NCI-H524 treated with DMSO at 0.1 percent for 48 hours (cell line): ENCODE measurements at places on chromosomes 2 and 18.

DNA sequence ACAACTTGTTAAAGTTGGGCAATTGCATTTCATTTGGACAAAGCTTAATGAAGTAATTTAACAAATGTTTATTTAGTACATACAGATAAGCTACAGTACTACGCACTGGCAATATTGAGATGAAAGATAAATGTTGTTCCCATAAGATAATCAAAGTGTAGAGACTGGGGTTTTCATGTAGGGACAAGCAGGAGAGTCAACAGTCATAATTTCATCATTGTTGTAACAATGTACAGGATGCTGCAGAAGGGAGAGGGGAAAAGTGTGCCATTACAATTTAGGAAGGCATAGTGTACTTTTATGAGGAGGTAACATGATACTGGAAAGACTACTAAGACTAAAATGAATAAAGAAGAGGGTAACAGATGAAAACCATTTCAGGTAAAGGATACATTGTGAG lies 441.6 kb downstream of the ERBB4 start:
- DNase-seq: no peak

GRCh38 chr2:3131636-3132326 lies 245.8 kb downstream of the EIPR1 start:
- no peak for DNase-seq

- DNase-seq: no peak
Observed at GRCh38 chr2:230991598-230991997, 4.3 kb upstream of the SPATA3 start.

- no peak for DNase-seq
Observed at GRCh38 chr2:156333951-156334495, 1.5 kb upstream of the NR4A2 start.

DNA sequence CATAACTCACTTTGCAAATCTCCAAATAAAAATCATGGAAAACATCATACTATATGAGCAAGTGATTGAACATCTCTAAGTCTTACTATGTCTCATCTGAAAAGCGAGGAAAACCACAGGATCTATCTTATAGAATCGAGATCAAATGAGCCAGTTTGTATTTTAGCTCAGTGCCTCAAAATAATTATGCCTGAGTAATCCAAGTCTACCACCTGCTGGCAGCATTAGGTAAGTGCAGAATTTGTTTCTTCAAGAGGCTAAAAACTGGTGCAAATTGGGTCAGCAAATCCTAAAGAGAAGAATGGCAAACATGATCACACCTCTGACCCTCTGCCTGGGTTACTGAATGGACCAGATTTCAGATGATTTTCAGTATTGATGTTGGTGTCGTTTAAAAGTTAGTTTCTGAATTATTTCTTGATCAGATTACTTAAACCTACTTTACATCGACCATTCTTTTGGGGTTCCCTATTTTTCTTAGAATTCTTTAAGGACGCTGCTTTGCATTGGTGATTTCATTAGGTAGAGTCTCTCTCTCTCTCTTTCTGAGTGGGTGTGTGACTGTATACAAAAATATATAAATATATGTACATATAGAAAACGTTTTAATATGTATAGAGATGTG lies 12.7 kb upstream of the FHOD3 start:
- no peak for DNase-seq

DNA sequence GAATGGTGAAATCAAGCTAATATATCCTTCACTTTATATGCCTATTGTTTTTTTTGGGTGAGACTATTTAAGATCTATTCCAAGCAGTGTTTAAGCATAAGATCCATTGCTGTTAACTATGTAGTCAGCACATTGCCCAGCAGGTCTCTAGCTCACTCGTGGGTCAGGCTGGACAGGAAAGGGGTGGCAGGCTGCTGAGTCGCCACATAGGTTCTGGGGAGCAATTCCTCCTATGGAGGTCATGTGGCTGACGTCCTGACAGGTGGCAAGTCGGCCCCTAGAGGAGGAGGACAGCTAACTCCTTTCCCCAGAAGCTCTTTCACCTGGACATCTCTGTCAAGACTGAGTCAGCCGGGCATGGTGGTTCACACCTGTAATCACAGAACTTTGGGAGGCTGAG lies 13.9 kb upstream of the RAB31 start:
- no peak for DNase-seq

GRCh38 chr2:45013229-45014015 lies 4.2 kb upstream of the SIX2 start:
- DNase-seq: no peak

DNA sequence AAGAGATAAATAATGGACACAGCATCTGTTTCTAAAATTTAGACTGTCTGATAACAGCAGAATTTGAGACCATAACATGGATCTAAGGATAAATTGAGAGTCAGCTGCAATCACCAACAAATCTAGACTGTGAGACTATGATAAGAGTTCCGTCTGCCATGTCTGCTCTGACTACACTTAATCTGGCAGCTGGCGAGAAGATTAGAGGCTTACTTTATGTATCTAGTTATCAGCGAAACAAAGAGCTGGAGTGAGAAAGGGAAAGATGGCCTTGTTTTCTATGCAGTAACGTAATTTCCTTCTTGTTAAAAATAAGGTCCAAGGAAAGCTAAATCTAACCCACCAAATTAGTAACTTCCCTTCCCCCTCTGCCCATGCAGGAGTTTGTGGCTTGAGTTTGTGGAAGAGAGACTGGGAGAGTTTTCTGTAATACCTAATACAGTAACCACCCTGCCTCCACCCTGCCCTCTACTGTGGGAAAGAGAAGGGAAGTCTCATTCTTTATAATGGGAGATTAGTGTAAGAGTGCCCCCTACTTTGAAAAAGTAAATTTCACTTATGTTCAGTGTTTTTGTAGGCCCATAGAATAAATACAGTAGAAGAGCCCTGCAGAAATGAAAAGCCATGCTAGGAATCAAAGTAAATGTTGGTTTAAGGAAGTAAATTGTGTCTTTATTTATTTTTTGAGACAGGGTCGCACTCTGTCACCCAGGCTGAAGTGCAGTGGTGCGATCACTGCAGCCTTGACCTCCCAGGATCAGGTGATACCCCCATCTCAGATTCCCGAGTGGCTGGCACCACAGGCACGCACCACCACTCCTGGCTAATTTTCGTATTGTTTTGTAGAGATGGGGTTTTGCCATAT lies 27.5 kb downstream of the EML4 start:
- DNase-seq: peak; percentile 98

- no peak for DNase-seq
Observed at GRCh38 chr2:37688771-37689468, 17.5 kb upstream of the CDC42EP3 start.

GRCh38 chr2:201858281-201859184 lies 52.2 kb downstream of the CDK15 start:
- DNase-seq: no peak

- no peak for DNase-seq
Observed at GRCh38 chr2:224210286-224211180, 171.4 kb upstream of the SERPINE2 start.

DNA sequence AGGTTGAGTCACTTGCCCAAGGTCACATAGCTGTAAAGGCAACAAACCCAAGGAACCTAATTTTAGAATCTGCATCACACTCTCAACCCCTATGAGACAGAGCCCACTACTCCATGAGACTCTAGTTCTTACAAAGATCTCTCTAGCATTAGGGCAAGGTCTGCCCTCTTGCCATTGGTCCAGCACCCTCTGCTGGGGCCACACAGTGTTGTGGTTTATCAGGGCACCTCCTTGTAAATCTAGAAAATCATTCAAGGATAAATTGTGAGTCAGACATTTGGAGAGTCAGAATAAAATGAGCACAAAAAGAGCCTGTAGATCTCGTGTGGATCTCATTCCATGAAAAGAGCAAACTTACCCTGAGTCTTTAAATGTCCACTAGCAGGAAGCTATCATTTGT lies 91.2 kb downstream of the SLC8A1 start:
- no peak for DNase-seq

DNA sequence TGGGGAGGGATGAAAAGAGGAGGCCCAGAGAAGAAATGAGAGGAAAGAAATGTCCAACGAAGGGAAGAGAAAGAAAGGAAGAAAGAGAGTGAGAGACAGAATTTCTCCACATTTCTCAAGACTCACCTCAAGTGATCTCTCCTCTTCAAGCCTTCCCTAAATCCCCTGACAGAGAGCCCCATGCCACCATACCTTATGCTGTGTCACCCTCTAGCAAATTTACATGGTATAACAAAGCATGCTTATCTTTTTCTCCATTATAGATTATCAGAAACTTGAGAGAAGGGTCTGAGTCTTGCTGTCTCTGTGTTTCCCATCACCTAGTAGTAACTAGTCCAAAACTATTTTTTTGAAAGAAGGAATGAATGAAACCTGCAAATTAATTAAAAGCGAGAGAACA lies 1208.4 kb downstream of the DPP10 start:
- DNase-seq: peak; percentile 4

DNA sequence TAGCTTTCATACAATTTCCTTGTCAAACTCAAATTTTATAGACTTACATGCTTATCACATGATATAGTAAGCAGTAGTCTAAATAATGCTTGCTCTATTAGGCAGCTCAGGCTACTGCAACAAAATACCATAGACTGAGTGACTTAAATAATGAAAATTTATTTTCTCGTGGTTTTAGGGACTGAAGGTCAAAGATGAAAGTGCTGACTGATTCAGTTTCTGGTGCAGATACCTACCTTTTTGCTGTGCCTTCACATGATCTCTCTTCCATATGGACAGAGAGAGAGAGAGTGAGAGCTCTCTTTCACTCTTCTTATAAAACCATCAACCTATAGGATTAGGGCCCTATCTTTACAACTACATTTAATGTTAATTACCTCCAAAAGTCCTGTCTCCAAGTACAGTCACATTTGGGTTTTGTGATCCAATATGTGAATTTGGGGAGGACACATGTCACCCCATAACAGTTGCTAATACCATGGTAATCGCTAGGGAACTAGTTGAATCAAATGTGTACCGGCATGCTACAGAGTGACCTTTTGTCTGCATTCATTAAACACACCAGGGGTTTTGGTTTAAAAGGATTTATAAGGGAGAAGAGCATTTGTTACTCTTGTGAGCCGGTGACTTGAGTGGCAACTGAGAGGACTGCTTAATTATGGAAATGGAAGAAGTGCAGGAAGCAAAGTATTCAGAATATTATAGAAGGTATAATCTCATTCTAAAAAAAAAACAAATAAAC lies 723.4 kb upstream of the LRRTM4 start:
- DNase-seq: no peak

DNA sequence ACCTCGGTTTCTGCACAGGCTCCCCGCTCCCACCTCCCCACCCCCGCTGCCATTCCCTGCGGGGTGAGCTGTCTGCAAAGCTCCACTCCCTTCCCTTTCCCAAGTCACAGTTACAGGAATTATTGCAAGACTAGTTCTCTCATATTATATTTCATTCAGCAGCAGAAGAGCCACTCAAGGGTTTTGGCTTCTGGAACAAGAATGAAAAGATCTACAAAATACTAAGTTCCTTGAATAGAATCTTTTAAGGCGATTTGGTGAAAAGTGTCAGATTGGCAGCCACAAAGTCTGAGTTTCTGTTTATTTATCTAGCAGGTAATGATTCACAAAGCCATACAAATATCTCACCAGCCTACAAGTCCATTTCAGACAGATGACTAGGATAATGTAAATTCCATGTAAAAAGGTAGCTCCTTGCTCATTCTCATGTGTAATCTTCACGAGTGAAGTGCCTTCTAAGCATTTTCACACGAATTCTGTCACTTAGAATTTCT lies 221.9 kb upstream of the RBBP8 start:
- DNase-seq: no peak

DNA sequence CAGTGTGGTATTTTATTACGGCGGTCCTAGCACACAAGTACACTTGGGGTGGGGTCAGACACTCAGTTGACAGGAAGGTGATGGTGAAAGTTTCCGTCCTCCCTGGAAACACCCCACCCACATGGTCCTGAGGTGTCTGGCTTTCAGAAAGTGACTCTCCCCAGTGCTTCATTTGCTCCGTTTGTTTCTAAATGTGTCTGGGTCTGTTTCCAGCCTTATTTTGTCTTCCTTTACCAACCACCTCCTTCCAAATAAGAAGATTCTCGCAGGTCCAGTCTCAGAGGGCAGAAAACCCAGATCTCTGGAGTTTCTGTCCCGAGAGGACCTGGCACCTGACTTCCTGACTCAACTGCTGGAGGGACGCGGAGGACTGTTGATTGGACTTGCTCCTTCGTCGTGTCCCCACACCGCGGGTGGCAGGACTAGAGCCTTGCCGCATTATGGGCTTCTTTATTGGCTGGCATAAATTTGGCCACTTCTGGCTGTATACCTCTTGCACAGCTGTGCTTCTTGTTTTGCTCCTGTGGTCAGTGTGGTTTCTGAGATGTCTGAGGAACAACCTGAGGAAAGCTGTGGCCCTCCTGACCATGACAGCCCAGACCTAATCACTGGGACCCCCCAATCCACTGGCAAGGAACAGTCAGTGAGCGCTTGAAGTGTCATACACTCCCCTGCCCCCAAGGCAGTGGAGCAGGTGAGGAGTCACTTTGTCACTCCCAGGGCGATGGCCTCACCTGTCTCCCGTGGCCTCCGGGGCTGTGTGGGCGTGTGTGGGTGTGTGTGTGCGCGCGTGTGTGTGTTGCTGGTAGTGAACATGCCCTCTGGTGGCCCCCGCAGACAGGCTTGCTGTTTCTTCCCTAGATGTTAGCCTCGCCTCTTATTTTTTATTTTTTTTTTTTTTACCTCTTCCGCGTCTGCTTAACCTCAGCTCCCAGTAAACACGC lies 45.6 kb downstream of the MEX3C start:
- no peak for DNase-seq

DNA sequence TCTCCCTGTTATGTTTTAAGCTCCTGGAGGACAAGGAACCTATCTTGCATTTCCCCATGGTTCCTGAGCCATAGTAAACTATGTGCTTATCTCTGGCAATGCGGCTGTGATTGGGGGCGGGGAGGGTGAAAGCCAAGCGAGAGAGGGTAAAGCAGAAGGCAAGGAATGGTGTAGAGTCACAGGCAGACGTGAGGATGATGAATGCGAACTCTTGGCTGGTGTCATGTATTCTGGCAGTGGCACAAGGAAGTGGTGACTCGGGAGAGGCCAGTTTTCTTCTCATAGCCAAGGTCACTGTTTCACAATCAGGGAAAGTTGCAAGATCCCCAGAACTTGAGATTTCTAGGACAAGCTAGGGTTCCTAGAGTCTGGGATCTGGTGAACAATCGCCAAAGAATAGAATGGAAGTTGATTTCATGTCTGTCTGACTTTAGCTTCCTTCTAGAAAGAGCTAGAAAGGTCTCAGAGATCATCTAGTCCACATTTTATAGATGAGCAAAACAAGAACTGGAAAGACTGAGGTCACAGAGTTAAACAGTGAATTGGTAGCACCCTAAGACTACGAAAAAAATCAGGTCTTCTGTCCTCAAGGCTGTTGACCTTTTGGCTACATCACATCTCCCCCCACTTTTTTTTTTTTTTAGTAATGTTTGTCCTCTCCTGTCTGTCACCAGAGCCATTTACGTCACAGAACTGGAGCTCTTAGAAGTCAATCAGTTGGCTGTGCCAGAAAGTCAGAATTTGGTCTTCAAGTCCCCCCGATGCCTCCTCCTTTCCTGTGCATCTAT lies 137.0 kb downstream of the BCL11A start:
- DNase-seq: no peak
